ENCODE measurements at places on chromosomes 13 and 19.

DNA sequence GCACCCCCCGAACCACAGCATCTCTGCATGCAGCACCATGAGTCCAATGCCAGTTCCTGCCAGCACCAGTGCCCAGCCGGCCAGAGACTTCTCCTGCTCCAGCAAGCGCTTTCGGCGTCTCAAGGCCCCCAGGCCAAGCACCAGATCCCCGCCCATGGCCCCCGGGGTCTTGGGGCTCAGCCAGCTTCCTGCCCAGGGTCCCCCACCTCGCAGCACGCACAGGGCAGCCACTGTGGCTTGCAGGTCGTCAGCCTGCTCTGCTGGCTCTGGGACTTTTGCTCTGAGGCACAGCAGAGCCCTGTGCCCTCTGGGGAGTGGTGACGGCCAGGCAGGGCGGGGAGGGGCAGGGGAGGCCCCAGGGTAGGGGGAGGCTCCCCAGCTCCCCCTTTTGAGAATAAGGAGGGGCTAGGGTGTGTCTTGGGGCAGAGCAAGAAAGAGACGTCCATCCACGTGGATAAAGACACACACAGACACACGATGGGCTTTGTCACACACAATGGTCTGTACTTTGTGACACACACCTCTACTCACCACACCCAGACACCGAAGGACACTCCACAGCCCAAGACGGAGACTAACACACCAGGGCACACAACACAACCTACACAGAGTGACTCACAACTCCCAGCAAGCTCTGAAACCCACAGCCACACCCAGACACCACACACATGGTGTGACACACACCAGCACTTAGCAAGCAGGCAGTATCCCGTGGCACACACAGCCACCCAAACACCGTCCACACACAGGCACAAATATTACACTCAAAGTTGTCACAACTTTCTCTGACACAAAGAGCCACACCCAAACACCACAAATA is at the start of gene KCNN4:
KCNN4 (minus strand) TSS at position 268 of the 820 bp plus-strand sequence; CDS start at position 156, 112 bp downstream.
- DNase-seq = no peak

- DNase-seq = no peak
Observed at GRCh38 chr19:48477698-48478338, 8.6 kb downstream of the CYTH2 start.

- DNase-seq = no peak
Observed at GRCh38 chr19:10431943-10432735, 11.8 kb downstream of the PDE4A start.

- no peak for DNase-seq
Observed at GRCh38 chr19:4121273-4121612, 2.7 kb downstream of the MAP2K2 start.

- DNase-seq = no peak
Observed at GRCh38 chr13:21686751-21687391, 16.0 kb downstream of the FGF9 start.

- no peak for DNase-seq
Observed at GRCh38 chr19:39252458-39252857, 3.8 kb upstream of the IFNL4 start.

GRCh38 chr13:113061796-113062425 is 43.7 kb upstream of the F7 start:
- DNase-seq = no peak

DNA sequence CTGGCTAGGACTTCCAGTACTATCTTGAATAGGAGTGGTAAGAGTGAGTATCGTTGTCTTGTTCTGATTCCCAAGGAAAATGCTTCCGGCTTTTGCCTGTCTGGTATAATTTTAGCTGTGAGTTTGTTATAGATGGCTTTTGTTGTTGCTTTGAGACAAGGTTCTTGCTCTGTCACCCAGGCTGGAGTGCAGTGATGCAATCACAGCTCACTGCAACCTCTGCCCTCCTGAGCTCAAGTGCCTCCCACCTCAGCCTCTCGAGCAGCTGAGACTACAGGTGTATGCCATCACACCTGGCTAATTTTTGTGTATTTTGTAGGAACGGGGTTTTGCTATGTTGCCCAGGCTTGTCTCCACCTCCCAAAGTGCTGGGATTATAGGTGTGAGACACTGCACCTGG is 6.1 kb upstream of the ZNF543 start:
- DNase-seq = peak; percentile 52

DNA sequence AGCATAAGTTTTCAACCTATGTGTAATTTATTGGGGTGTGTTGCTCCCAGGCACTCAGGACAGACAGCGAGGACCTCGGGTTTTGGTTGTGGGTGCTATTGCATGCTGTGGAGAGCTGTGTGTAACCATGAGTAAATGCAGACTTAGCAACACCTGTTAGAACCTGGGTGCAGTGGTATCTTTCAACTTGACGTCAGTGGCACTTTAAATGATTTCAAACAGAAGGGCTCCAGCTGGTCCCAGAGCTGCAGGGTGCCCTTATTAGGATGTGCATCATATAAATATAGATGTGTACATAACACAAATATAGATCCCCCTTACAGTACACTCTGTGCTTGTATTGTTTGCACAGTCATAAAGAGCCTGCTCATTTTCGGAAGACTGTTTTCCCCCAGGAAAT is 228.3 kb upstream of the IRS2 start:
- DNase-seq = no peak

DNA sequence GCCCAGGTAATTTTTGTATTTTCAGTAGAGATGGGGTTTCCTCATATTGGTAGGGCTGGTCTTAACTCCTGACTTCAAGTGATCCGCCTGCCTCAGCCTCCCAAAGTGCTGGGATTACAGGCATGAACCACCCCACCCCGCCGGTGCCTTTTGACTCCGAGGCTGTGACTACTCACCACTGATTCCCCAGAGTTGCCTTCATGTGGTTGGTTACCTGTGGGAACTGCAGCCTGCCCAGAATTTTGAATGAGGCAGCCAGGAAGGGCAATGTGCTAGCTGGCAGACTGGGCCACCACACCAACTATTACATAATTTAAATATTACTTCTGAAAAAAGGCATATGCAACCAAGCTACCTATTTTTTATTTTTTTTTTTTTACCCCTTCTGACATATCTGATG is 42.8 kb downstream of the N4BP2L2 start:
- no peak for DNase-seq

GRCh38 chr19:615619-616018 is 17.7 kb downstream of the POLRMT start:
- no peak for DNase-seq

- no peak for DNase-seq
Observed at GRCh38 chr19:57171551-57172081, 4.3 kb upstream of the DUXA start.

DNA sequence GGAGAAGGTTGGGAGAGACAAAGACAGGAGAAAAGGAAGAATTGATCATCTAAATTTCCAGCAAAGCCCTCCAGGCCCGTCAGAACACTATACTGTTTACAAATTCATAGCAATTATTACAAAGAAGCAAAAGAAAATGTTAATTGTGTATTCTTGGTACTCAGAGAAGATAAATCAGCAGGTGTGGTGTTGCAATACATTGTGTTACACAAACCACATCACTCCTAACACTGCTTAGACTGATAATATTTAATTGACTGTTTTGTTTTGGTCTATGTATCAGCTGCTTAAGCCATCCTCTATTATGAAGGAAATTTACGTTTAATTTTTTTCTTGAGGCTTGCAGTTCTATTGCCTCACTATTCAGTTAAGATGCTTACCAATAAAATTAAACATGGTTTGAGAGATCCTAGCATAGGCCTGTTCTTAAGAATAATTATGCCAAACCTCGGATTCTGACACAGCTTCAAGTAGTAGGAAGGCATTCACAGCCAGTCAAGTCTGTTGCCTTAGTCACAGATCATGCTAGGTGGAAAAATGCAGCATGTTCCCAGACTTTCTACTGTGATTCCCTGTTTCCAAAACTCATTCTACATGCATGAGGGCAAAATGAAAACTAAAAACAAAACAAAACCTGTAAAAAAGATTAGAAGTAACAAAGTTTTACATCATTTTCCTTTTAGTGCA is 129.2 kb downstream of the TBC1D4 start:
- DNase-seq = no peak

DNA sequence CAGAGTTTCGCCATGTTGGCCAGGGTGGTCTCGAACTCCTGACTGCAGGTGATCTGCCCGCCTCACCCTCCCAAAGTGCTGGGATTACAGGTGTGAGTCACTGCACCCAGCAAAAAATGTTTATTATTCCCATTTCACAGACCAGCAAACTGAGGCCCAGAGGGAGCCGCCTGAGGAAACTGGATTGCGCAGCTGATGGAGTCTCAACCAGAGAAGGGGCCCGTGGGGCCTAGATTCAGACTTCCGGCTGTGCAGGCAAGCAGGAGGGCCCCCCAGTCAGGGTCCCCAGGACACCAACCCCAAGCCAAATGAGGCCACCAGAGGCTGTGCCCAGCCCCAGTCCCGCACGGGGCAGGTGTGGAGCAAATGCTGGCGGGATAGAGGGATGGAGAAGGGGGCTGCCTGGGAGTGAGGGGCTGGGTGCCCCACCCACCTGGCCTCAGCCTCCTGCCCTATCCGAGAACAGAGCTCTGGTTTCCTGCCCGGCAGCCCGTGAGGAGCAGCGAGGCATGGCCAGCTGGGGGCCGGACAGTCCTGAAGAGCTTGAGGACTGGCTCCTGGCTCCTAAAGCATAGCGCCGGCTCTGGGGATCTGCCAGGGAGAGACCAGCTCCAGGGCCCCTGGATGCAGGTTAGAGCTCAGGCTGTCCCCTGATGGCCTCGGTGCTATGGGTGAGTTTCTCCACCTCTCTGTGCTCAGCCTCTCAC is 22.0 kb downstream of the MISP start:
- no peak for DNase-seq

DNA sequence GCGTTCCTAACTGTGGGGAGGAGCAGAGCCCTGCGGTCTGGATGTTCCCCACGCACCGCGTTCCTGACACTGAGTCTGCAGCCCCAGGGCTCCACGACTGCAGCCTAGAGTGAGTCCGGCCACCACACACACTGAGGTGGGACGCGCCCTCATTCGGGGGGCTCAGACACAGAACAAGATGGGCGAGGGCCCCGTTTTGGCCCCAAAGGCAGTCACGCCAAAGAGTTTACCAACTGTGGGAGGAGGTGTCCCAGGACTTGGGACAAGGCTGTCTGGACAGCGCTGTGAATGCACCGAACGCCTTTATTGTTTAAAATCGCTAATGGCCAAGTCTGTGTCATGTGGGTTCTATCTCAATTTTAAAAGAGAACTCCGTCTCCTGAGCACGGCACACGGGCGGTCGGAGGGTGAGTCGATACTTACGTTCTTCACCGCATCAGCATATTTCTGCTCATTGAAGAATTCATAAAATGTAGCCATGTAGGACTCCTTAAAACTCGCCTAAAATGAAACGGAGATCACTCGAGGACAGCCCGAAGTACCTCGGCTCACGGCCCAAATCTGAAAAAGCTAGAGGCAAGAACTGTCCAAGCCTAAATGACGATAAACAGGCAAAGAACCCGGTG is 35.2 kb upstream of the C13orf46 start:
- DNase-seq = no peak

DNA sequence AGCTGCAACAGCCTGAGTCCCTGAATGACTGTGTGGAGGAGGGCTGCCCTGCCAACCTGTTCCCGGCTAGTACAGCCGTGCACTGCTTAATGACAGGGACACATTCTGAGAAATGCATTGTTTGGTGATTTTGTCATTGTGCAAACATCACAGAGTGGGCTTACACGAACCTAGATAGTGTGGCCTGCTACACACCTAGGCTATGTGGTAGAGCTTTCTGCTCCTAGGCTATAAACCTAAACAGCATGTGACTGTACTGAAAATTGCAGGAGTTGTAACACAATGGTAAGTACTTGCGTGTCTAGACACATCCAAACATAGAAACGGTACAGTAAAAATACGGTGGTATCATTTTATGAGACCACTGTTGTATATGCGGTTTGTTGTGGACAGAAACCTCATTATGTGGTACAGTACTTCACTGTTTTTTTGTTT is 35.0 kb downstream of the VASP start:
- DNase-seq = no peak

DNA sequence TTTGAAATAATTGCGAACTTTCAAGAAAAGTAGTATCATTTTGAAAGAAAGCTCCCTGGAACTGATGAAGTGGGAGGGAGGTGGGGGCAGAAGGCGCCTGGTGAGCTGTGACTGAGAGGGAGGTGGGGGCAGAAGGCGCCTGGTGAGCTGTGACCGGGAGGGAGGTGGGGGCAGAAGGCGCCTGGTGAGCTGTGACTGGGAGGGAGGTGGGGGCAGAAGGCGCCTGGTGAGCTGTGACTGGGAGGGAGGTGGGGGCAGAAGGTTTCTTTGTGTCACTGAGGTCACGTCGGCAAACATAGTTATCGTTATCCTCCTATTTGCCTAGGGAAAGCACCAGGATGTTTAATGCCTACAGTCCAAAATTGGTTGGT is 24.2 kb downstream of the C2CD4C start:
- DNase-seq = no peak
